ENCODE measurements at places on chromosomes 2 and 18. TPM values are rescaled to one million over a fixed set of nuclear protein-coding genes. Genes with fewer than 3 reads are reported as not detected.

- H3K4me3 ChIP-seq = no peak overlapping the region
- H3K4me1 ChIP-seq = no peaks in the 10 kb centered on the region
- DNase-seq = no peak
- no peaks in the 10 kb centered on the region for H3K36me3 ChIP-seq
- no peaks in the 10 kb centered on the region for H3K27me3 ChIP-seq
- H3K27ac ChIP-seq = no peak overlapping the region
Measured at GRCh38 chr2:195572895-195573683, 83.9 kb upstream of the SLC39A10 start.

GRCh38 chr2:46097714-46098480 lies 199.3 kb upstream of the EPAS1 start:
- peaks cover 4% of the 10 kb centered on the region for H3K4me1 ChIP-seq
- no peaks in the 10 kb centered on the region for H3K27me3 ChIP-seq
- no peaks in the 10 kb centered on the region for H3K36me3 ChIP-seq
- no peak overlapping the region for H3K4me3 ChIP-seq

DNA sequence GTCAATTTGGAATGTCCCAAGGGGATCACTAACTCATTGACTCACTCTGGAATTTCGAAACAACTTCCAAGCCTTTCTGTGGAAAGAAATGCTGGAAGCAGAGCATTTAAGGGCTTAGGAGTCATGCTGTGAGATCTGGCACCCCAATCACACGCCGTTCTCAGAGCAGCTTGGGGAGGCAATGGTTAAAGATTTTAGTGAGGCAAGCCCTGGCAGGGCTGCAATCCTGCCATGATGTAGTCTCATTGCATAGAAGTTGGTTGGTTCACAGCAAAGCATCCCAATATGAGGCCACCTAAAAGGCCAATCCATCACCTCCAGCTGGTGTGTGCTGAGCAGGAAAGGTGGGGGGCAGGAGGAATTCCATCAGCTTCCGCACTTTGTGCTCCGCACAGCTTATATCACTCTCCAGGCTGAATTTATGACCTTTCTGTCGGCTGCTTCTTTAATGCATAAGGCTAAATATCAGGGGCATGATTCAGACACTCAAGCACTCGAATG lies 1043.9 kb upstream of the POU3F3 start:
- H3K4me3 ChIP-seq = no peak overlapping the region
- no peaks in the 10 kb centered on the region for H3K4me1 ChIP-seq
- H3K27me3 ChIP-seq = no peaks in the 10 kb centered on the region
- DNase-seq = no peak
- no peak overlapping the region for H3K27ac ChIP-seq

DNA sequence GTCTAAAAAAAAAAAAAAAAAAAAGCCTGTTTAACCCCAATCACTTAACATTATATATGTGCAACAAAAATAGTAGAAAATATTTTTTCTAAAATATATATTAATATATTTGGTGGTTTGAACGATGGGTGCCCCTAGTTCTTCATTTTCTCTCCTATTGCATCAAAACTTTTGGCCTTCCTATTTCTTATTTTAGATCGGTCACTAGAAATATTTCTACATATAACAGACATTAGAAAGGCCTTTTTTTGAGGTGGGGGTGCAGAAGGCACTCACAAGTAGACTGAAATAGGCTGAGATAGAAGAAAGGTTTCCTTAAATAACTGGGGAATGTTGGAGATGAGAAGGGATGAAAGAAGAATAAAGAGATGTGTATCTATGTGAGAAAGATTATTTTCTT lies 49.3 kb upstream of the AP1S3 start:
- no peak overlapping the region for H3K4me3 ChIP-seq
- H3K27me3 ChIP-seq = no peaks in the 10 kb centered on the region
- no peak for DNase-seq
- no peaks in the 10 kb centered on the region for H3K4me1 ChIP-seq

- no peaks in the 10 kb centered on the region for H3K36me3 ChIP-seq
- H3K4me3 ChIP-seq = no peak overlapping the region
- H3K27me3 ChIP-seq = no peaks in the 10 kb centered on the region
- no peaks in the 10 kb centered on the region for H3K4me1 ChIP-seq
- DNase-seq = no peak
Measured at GRCh38 chr18:27861539-27861938, 315.4 kb downstream of the CDH2 start.

GRCh38 chr2:119384971-119385370 lies 18.2 kb downstream of the DBI start:
- H3K27me3 ChIP-seq = no peaks in the 10 kb centered on the region
- DNase-seq = no peak
- H3K27ac ChIP-seq = no peak overlapping the region
- H3K36me3 ChIP-seq = no peaks in the 10 kb centered on the region
- H3K4me1 ChIP-seq = peaks cover 5% of the 10 kb centered on the region

LTBP1 gene
- 60.9 TPM for total RNA-seq
